PC-9 (cell line): ENCODE measurements at places on chromosomes 4 and X.

GRCh38 chrX:42846741-42847140, 68.8 kb upstream of the PPP1R2C start:
- no peak for DNase-seq

- no peak for DNase-seq
These were observed 30.1 kb upstream of the UGT2B17 start for GRCh38 chr4:68606240-68606639.

DNA sequence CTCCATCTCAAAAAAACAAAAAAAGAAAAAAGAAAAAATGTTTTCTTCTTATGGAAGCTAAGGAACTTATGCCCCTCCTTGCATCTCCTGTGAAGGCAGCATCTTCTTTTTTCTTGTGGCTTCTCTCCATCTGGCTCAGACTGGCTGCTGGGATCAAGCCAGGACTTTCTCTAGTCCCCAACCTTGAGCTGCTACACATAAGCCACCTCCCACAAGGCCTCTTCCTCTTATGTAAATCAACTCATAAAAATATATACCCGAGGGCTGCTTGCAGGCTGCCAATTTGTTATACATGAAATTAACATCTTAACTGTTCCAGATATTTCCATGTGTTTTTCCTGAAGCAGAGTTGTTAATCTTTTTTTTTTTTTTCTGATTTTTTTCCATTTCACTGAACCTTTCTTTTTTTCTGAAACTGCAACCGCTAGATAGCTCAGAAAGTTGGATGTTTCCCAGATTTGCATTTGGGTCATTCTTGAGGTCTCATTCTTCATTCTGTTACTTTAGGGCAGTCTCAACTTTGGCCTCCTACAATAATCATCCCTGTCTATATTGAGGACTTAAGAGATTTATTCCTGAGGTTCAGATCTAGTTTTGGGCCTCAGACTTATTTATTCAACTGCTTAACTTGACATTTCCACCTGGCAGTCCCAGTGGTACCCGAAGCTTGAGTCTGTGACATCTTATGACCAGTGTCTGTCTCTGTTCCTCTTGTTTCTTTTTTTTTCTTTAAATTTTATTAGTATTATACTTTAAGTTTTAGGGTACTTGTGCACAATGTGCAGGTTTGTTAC, 10.3 kb downstream of the SNX25 start:
- DNase-seq: no peak

DNA sequence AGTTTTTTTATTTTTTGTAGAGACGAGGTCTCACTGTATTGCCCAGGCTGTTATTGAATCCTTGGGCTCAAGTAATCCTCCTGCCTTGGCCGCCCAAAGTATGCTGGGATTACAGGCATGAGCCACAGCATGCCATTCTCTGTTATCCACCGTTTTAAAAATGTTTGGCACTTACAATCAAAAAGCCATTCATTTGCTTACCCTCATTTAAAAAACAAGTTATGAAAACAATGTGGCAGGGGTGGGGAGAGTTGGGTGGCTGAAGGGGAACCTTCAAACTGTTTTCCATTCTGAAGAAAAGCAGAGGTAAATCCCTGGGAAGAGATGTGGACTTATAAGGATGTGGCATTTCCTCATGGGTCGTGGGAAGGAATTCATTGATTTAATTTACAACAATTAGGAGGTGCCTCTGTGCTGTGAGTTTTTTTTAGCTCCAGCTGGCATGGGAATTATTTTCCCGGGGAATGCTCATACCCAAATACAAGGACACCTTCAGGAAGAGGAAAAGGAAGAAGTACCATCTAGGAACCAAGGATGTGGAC, 103.5 kb downstream of the MID1 start:
- DNase-seq: no peak
